ENCODE measurements at places on chromosomes 11 and 22.

DNA sequence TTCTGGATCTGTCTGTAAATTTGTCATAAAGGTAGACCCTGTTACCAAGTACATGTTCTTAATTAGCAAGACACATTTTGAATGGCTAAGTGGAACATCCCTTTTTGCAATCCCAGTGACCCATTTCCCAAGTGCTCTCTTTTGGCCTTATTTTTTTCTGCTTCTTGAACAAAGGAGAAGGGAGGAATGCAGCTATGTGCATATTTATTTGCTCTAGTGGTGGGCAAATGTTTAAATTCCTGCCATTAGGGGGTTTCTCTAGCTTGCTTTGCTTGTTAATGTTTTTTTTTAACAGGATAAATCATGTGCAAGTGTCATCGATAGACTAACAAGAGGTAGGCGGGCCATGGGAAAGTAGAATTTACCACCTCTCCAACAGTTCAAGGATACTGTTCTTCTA is 135.7 kb downstream of the COMMD9 start:
- DNase-seq, result no peak

DNA sequence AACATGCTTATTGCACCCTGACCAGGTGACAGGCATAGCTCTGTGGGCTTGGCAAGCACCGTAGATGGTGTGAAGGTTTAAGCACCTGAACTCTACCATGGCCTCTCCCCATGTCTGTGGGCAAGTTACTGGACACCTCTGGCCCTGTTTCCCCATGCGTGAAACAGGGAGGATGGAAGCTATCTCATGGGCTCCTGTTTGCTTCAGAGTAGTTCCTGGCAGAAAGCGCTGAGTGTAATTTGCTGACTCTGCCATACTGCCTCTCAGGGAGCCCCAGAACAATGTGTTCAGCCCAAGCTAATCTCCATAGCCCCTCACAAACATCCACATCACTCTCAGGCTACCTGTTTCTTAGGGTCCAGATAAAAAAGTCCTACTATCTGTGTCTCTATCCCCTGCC is 2.4 kb downstream of the CBX6 start:
- DNase-seq, result no peak

DNA sequence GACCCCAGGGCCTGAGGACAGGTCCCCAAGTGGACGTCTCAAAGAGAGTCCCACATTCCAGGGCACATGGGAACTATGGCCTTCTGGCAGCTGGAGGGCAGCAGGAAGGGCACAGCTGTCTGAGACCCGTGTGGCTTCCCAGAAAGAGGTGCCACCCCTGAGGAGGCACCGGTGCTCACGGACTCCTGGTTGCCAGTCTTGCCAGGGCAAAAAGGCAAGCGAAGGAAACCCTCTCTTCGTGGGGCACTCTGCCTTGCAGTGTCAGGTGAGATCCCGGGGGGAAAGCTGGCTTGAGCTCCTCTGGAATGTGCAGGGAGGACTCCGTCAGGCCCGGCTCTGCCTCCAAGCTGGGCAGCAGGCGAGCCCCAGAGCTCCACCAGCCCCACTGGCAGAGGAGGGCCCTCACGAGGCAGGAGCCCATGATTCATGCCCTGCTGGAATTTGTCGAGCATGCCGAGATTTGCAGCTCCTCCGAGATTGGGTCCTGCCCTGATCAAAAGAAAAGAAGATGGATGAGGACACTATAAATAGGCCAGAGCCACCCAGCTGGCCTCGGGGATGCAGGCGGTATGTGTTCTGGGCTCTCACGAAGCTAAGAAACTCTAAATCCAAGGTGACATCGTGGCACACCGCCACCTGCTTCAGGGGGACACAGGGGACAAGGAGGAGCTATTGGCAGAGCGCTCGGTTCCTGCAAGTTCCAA is 9.9 kb upstream of the CELSR1 start:
- DNase-seq, result no peak

GRCh38 chr22:47286590-47286989 is 524.1 kb downstream of the TBC1D22A start:
- DNase-seq, result no peak

- no peak for DNase-seq
These were observed 100.0 kb upstream of the OR4B1 start for GRCh38 chr11:48116437-48117228.

- DNase-seq, result no peak
These were observed 59.3 kb upstream of the NECTIN1 start for GRCh38 chr11:119788096-119788883.
